GM04504 (cell line): ENCODE measurements at places on chromosomes 16 and 17.

- DNase-seq = peak; percentile 76
Observed at GRCh38 chr17:2282297-2282873, 21.2 kb downstream of the SMG6 start.

- DNase-seq = no peak
Observed at GRCh38 chr17:70288540-70289290, 119.4 kb downstream of the KCNJ2 start.

- no peak for DNase-seq
Observed at GRCh38 chr17:64571746-64572145, 65.0 kb downstream of the CEP95 start.

DNA sequence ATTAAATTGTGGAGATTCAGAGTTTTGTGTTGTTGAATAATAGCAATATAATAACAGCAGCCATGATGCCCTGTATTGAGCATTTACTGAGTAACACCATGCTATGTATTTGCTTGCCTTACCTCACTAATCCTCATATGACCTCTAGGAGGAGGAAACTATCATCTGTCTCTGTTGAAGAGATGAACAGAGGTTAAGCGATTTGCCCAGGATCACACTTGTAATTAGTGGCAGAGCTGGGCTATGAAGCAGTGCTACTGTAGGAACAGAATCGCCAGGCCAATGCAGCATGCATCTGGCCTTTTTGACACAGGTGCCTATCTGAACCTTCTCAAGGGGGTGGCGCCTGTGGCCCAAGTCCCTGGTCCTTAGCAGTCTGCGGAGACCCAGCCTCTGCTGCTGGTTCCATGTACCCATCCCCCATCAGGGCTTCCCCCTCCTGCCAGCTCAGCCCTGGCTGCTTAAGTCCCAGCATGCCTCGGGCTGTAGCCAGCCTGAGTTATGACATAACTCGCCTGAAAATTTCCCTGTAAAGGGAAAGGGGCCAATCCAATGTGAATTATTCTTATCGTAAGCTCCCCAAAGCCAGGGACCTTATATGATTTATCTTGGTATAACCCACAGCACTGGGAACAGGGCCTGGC, 50.4 kb upstream of the HS3ST2 start:
- no peak for DNase-seq

DNA sequence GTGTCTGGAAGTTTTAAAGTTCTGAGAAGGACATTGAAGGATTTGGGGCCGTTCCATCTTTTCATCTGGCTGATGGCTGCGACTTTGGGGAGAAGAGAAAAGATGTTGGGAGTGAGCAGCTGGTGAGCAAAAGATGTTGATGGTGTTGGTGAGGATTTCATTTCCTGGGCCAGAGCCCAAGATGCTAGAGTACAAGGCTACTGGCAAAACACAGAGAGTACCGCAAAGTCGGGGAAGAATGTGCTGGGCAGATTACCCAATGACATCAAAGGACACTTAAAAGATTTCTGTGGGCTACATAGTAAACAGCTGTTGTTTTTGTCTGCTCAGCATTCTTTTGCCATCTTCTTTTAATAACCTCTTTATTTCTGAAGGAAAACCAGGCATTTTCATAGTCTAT, 49.4 kb upstream of the GAS7 start:
- no peak for DNase-seq

DNA sequence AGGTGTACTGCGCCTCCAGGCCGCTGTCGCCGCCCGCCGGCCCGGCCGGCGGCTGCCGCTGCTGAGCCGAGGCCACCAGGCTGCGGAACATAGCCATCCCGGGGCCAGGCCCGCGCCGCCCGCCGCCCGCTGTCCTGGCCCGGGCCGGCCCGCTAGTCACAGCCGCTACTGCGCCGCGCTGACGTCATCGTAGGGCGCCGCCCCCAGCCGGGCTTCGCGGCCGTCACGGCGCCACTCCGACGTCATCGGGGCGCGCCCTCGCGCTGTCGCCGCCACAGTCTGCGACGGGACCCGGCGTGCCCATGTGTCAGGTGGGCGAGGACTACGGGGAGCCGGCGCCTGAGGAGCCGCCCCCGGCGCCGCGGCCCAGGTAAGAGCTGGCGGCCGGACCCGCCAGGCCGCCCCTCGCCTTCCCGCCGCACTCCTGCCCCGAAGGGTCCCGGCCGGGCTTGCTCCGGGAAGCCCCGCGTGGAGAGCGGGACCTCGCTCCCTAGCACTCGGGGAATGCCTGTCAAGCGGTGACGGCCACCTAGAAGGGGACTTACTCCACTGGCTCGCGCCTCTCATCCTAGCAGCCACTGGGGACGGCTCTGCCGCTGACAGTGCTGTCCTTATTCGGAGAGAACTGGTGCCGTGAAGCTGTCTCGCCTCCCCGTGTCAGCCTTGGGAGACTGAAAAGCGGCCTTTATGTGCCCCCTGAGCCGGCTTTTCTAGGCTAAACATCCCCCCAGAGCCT, at the start of the genes CTU2 and RNF166:
CTU2 (plus strand) TSS at position 275 of the 736 bp plus-strand sequence; CDS start at position 303, 28 bp downstream.
RNF166 (minus strand) TSS at position 180 of the 736 bp plus-strand sequence; CDS start at position 97, 83 bp downstream.
- DNase-seq = peak; percentile 69

DNA sequence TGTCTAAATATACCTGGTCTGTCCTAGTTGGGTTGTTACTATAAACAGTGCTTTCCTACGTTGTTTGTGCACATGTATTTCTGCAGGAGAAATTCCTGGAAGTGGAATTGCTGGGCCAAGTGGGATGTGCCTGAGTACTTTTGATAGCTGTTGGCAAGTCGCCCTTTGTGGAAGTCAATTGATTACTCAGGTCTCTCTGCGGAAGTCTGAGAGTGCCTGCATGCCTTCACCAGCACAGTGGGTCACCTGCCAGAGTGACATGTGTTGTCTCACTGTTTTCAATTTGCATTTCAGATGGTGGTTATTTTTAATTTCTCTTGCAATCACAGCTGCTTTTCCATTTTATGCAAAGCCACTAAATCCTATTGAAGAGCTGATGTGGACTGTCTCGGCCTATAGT, 2.3 kb upstream of the MVD start:
- DNase-seq = no peak

DNA sequence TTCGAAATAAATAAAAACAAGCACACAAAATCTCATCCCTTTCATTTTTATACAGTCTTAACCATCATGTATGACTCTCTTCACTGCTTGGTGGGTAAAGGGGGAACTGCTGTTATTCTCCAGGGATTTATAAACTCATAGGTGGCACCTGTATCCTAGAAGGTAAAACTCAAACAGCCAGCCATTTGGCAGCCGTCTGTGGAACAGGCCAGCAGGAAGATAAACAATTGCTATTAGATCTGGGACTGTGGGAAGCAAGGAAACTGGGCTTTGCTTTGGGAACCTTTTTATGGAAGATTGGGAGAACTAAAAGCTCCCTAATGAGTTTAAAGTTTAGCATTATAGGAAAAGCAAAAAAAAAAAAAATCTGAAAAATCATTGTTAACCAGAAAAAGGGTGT, 126.0 kb downstream of the TANGO6 start:
- no peak for DNase-seq

- DNase-seq = no peak
Observed at GRCh38 chr17:51734462-51734861, 424.1 kb downstream of the CA10 start.

DNA sequence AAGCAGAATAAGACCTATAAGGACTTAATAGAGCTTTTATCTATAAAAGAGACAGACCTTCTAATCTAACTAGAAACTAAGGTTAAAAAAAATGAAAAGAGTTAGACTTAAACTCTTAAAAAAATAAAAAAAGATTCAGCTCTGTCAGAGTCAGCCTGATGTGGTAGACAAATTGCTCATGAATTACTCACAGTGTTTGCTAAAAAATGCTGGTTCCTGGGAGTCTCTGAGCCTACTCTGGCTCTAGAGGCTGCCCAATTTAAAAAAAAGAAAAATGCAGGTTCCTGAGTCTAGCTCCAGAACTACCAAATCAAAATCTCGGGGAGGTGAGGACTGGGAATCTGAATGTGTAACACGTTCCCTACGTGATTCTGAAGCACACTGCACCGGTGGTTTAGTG, 18.1 kb downstream of the SOST start:
- DNase-seq = peak; percentile 33

- DNase-seq = no peak
Observed at GRCh38 chr16:58419241-58419990, 27.1 kb downstream of the GINS3 start.
